Esophagus muscularis mucosa (tissue), 4 donors: ENCODE measurements at places on chromosomes 5 and 9.

DNA sequence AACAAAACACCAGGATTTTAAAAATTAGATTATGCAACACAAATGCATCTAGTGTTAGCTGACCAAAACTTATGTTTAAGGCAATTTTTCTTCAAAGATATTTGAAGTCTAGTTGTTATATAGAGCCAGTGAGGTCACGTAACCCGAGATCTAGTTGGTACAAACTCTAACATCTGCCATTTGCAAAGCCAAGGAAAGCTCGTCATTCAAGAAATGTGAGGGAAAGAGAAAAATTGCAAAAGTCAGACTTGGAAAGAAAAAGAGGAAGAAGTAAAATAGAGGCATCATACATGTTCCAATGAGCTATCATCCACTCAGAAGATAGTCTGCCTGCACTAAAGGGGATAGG is 293.4 kb upstream of the PUM3 start:
- DNase-seq, result no peak

- no peak for DNase-seq
Observed at GRCh38 chr9:98811051-98811650, 3.7 kb downstream of the GALNT12 start.

GRCh38 chr5:176371621-176372539 is 6.6 kb downstream of the ARL10 start:
- no peak for DNase-seq

DNA sequence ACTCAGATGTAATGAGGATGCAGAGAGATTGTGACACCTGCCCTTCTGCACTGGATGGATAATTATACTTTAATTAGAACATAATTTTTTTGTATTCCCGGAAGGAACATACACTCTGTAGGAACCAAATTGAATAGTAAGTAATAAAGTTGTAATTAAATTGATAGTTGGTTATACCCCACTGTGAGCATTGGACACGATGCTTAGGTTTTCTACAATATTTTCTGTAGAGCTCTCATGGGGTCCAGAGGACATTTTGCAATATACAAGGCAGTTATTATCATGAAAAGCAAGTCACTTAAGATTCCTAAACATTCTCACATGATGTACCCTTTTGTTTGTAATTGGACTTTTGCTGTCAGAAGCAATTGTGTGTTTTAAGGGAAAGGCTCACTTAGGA is 63.4 kb downstream of the DIRAS2 start:
- no peak for DNase-seq

DNA sequence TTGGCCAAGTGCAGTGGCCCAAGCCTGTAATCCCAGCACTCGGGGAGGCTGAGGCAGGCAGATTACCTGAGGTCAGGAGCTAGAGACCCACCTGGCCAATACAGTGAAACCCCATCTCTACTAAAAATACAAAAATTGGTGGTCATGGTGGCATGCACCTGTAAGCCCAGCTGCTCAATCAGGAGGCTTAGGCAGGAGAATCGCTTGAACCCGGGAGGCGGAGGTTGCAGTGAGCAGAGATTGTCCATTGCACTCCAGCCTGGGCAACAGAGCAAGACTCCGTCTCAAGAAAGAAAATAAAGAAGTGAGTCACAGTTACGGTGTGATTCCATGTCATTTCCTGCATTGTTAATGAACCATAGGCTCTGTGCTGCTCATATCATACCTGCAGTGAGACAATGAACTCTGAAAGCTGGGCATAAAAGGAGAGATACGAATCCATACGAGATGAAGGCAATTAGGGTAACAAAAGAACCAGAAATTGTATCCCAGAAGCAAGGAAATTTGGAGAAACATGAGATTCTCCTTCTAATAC is 44.6 kb downstream of the TIMD4 start:
- no peak for DNase-seq

GRCh38 chr5:16812911-16813310 is 123.2 kb downstream of the MYO10 start:
- DNase-seq, result no peak

- no peak for DNase-seq
Observed at GRCh38 chr5:175715627-175716522, 58.0 kb downstream of the HRH2 start.

GRCh38 chr5:90480699-90481098 is 6.0 kb downstream of the POLR3G start:
- no peak for DNase-seq

GRCh38 chr5:146703499-146703898 is 175.1 kb downstream of the PPP2R2B start:
- no peak for DNase-seq

DNA sequence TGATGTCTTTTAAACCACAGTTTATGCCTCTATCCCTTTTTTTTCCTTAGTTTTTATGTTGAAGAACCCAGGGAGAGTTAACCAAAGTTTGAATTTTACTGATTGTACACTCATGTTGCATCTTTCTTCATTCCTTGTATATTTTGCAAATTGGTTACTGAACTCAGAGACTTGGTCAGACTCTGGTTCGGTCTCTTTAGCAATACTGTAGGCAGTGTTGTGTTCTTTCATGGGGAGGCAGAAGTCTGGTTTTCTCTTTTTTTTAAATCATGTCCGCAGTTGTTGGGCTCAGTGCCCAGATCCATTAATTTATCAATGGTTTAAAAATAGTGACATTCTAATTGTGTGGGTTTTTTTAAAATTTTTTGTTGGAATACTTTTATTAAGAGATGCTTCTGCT is 23.4 kb downstream of the UBE2R2 start:
- DNase-seq, result no peak

DNA sequence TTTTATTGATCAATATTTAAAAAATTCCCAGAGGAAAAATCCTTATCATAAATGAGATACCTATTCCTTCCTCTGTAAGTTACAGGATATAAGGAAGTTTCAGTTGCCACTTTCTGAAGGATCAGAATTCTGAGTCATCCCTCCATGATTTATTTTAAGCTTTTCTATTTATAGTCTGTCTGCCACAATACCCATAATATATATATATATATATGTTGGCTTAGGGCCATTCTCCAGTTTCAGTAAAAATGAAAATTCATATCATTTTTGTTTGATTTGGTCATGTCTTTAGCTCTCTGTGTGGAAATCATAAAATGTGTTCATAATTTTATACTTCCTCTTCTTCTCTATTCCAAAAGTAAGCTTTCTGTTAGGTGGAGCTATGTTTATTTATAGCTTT is 215.8 kb upstream of the CYLC2 start:
- no peak for DNase-seq

DNA sequence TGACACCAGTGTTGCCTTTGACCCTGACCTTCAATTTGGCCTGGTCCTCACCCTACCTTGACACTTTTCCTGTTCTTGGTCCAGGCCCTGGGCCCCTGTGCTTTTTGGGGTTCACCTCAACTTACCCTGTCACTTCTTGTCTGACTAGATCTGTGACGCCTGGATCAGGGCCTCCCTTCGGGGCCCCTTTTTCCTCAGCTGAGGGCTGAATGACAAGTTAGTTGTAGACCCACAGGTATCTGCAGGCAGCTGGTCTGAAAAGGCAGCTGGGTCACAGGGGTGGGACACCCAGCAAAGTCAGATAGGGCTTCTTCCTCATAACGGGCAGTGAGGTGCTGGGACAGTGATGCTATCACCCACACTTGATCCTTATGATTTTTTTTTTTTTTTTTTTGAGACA is 10.0 kb upstream of the MYORG start:
- no peak for DNase-seq

DNA sequence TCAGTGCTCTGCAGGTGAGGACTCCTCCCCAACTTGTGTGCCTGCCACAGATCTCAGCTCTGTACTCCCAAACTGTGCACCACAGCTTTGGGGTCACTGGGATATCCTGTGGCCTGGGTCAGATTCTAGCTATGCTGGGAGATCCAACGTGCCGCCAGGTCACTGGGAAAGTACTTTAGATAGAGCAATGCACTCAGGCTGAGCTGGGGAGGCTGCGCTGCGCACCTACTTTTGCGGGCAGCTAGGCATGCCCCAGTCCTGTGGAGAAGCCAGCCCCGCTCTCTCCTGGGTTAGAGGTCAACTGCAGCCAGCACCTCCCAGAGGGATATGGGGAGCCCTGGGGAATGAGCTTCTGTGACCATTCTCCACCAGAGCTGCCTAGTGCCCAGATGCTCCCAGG is 552.1 kb upstream of the CDH9 start:
- no peak for DNase-seq

DNA sequence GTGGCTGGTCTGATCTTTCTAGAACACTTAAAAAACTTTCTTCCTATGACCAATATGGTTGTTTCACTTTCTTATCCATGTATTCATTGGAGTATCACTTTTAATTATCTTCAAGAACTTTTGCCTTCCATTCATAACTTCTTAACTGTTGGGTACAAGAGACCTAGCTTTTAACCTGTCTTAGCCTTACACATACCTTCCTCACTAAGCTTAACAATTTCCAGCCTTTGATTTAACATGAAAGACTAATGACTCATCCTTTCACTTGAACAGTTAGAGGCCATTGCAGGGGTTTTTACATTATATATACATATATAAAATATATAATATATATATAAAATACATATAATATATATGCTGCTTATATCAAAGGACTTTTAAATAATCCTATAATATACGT is 57.9 kb downstream of the ABHD17B start:
- DNase-seq, result no peak

DNA sequence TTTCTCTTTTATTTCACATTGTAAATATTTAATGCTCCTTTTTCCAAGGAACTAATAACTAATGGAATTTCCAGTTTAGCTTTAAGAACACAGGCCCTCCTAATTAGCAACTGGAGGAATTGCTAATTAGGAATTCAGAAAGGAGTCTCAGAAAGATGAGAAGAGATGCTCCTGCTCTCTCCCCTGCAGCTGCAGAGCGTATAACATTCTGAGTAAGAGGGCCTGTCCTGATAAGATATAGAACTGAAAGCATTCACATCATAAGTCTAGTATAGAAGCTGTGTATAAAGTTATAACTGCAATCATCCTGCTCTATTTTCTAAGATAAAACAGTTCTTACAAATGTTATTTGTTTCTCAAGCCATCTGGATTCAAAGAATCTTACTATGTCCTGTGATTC is 83.2 kb downstream of the DTWD2 start:
- DNase-seq, result no peak

DNA sequence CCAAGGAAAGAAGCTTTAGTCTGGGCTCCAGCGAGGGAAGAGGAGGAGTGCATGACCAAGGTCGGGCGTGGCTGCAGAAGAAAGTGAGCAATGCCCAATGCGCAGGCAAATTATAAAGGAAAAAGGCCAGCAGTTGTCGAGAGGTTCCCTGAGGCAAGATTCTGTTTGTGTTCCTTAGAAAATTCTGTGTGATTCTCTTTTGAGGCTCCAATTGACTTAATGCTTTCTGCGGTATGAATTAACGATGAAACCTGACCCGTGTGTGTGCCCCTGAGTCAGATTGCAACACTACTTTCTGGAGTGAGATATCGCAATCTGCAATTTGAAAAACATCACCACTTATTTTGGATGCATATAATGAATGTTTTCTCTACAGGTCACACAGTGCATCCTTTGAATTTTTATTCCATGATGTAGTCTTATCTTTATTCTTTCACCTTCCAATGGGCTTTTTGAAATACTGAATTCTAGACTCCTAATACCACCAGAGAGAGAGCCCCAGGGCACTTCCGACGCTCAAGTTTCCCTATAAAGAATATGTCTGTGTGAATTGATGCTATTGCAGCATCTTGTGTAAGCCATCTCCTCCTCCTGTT is 117.9 kb upstream of the IL6ST start:
- DNase-seq, result no peak

- no peak for DNase-seq
Observed at GRCh38 chr9:114516913-114517312, 11.6 kb upstream of the WHRN start.

DNA sequence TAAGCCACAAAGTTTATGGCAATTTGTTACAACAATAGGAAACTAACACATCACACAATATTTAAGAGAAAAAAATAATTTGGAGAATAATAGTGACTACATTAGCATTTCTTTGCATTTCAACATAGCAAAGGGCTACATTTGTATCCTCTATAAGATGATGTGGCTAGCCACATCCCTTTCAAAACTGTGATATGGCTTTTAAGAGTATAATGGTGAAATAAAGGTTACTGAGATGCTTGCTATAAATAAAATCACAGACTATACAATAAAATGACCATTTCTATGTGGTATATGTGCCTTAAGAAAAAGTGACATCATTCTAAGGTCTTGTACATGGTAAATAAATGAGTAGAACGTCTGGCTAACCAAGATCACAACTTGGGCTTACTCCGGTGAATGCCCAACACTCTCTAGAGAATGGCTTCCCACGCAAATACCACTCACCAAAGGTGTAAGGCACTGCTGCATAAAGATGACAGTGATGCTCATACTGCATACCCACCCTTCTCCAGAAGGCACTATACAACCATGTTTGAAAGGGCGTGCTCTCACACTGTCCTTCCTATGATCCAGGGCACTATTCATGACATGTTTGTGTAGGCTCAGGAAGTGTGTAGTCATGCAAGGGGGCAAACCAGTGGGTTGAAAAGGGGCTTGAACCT is 286.5 kb downstream of the MLLT3 start:
- no peak for DNase-seq

DNA sequence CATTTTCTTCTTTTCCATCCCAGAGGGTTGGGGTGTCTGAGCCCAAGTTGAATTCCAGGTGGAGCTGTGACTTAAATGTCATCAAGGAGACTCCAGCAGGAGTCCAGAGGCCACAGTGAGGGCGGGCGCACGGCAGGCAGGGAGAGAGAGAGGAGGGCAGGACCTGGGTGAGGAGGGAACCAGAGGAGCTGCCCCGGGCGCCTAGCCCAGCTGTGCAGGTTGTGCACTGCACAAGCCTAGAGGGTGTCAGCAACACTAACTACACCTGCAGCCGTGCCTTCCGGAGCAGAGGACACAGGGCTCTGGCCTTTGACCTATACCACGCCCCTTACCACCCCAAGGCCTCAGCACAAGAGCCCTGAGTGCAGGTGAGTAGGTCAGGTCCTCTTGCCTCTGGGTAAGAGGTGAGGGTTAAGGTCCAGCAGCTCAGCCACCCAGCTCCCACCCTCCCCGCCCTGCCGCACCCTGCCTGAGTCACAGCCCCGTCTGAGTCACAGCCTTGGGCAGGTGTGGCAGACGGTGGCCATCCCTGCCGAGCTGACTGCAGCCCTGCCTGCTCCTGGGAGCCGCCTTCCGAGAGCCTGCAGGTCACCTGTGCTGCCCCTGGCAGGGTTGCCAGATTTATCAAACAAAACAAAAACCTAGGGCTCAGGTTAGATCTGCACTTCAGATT is 6.4 kb upstream of the AGPAT2 start:
- DNase-seq, result no peak

- no peak for DNase-seq
Observed at GRCh38 chr5:142846406-142846805, 76.2 kb downstream of the ARHGAP26 start.

DNA sequence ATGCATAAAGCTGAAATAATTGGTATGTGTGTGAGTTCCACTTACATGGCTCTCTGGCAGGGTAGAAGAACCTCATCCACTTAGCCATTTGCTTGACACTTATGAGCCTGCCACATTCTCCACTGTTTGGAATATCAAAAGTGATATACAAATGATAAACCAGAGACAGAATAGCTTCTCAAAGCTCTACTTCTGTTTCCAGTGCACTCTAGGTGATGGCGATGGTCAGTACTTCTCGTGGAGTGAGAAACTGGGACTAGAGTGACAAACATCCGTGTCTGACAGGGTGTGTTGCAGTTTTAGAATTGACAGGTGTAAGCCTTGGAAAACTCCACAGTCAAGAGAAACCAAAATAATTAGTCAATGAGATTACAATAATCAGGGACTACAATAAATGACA is 935.8 kb upstream of the TYRP1 start:
- no peak for DNase-seq

GRCh38 chr5:137199966-137200365 is 299.2 kb downstream of the SPOCK1 start:
- DNase-seq, result no peak
